Activated CD4-positive, alpha-beta memory T cell treated with anti-CD3 and anti-CD28 coated beads, Interleukin-2, amount 10 ng/mL, durations not matched to agents 7 days and 5 days (primary cell): ENCODE measurements at places on chromosomes 11 and 22. TPM values are rescaled to one million over a fixed set of nuclear protein-coding genes. Genes with fewer than 3 reads are reported as not detected.

DNA sequence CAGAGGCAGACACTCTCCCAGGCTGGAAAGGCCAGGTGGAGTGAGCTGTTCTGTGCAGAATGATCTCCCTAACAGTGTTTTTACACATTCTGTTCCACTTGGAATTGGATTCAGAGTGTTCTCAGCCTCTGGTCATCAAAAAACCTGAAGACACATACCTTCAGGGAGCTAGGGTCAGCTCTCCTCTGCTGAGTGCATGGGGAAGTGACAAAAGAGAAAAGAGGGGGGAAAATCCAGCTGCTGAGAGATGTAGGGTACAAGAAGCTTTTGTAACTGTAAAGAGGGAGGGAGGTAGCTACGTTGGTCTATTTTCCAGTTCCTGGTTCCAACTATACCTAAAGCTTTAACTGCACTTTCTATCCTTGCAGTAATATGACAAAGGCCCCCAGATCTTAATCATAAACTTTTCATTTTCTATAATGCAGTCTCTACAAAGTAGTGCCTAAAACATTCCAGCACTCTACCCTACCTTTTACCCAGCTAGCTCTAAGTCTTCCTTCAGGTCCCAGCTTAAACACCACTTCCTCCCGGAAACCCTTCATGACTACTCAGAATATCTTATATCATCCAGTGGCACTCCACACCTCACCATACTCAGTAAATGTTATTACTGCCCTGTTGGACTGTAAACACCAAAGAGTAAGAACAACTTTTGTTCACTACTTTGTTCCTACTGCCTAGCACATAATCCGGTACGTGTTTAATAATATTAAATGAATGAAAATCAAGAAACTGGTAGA is 9.2 kb downstream of the MAPK1 start:
- DNase-seq = no peak

- DNase-seq = no peak
Observed at GRCh38 chr11:26931248-26931631, 62.7 kb upstream of the FIBIN start.

GRCh38 chr11:11987503-11988022 is 20.9 kb downstream of the DKK3 start:
- DNase-seq = no peak

DNA sequence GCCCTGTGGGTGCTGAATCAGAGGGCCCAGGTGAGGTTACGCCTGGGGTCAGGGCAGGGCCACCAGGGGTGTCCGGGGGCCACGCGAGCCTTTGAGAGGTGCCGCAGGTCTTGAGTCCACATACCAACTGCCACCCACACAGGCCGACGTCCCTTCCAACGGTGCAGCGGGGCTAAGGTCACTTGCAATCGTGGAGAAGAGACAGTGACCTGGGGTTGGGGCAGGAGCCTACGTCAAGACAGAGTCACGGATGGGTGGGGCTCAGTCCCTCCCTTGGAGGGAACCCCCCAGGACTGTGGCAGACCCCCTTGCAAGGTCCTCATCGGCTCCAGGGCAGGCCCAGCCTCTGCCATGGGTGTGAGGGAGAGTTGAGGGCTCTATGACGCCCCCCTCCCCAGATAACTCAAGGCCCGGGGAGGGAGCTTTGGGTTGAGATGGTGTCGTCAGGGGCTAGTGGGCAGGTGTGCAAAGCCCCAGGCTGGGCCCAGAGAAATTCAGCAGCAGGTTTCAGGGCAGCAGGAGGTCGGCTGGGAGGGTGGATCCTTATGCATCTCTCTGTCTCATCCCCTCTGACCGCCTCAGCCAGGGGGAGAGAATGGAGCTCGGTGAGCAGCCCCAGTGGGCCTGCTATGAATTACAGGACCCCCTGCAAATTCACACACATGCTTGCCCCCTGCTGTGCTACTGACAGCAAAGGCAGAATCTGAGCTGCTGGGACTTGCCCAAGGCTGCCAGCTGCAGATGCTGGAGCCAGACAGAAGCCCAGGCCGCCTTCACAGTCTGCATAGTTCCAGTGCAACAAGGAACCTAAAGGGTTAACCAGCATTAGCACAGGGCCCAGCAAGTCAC is 60.0 kb downstream of the MYEOV start:
- peak; percentile 15 for DNase-seq

DNA sequence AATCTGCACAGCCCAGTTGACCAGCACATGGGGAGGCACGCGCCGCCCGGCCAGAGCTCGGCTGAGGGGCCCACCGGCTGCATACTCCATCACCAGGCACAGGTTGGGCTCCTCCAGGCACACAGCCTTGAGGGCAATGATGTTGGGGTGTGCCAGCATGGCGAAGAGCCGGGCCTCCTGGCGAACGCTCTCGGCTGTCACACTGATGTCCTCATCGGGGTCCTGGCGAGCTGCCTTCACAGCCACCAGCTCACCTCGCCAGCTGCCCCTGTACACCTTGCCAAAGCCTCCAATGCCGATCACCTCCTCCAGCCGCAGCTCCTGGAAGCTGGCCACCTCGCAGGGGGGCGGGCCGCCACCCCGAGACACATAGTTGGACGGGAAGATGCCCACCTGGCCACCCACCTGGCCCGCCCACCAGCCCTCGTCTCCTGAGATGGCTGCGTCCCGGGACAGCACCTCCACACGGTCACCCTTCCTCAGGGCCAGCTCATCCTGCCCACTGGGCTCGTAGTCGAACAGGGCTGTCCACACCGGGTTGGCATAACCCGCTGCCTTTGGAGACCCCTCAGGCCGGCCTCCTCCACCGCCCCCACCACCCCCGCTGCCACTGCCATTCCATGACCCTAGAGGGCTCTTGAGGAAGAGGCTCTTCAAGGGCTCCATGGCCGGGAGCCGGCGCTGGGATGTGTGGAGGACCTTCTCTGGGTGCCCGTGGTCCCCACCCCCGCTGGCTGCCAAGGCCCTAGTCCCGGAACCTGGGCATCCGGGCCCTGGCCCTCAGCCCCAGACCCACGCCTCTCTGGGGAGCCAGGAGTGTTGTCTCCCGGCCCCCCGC is 711 bp downstream of the MAP3K11 start:
- DNase-seq = peak; percentile 26

- DNase-seq = no peak
Observed at GRCh38 chr11:28442131-28442530, 333.9 kb downstream of the METTL15 start.

DNA sequence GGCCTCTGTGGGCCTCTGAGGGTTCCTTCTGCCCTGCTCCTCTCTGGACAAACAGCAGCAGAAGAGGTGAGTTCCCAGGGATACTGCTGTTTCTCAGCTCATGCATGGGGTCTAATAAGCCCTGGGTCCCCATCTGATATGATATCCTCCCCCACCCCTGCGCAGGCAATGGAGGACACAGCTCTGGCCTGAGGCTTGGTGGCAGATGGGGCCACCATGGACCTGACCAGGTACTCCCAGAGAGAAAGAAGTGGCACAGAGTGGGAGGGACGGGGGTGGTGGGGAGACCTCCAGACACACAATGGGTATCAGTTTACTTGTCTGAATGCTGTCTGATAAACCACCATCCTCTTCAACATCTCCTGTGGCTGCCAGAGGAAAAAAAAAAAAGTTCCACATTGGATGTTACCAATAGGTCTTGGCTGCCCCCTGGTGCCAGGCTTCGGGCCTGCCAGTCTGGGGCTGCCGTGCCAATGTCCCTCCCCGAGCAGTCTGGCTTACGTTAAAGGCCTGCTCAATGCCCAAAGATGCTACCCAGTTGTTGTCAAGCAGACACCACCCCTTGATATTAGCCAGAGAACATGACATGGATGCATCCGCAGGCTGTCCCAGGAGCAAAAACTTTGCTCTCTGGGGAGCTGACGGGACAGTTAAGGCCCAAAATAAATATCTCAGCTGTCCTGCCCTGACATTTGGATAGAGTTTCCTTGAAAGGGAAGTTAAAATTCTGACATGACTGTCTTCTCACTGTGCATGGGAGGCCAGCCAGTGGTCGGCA is 27.9 kb upstream of the ABCC8 start:
- peak; percentile 77 for DNase-seq

Gene NXPE1
- total RNA-seq = not detected

Gene MB
- total RNA-seq = not detected

Gene FDX1
- 11.6 TPM for total RNA-seq

Gene BTG4
- not detected for total RNA-seq

Gene RTN4RL2
- total RNA-seq = 0.50 TPM

Gene GP1BB
- total RNA-seq = not detected

Gene CHRDL2
- total RNA-seq = not detected
